ENCODE measurements at places on chromosomes 7 and 10.
A peak's percentile ranks its signal among the peaks of the same experiment; 100 is the strongest.

- no peak for DNase-seq
Observed at GRCh38 chr10:45220931-45221330, 94.5 kb downstream of the OR13A1 start.

DNA sequence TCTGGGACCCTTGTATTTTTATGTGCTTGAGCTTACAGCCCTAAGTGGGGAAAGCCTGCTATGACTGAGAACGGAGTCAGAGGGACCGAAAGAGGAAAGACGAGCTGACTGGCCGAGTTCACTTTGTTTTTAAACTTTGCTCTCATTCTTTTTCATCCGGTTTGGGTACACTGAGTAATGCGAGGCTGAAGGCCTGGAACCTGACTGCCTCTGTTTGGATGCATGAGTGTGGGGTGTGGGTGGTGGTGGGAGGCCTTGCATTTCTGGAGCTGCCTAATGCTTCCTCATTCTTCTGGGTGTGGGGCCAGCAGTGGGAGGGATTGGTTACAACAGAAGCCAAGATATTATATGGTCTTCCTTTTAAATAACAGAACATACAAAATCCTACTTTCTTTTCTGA is 155.5 kb downstream of the BUB3 start:
- DNase-seq = no peak

DNA sequence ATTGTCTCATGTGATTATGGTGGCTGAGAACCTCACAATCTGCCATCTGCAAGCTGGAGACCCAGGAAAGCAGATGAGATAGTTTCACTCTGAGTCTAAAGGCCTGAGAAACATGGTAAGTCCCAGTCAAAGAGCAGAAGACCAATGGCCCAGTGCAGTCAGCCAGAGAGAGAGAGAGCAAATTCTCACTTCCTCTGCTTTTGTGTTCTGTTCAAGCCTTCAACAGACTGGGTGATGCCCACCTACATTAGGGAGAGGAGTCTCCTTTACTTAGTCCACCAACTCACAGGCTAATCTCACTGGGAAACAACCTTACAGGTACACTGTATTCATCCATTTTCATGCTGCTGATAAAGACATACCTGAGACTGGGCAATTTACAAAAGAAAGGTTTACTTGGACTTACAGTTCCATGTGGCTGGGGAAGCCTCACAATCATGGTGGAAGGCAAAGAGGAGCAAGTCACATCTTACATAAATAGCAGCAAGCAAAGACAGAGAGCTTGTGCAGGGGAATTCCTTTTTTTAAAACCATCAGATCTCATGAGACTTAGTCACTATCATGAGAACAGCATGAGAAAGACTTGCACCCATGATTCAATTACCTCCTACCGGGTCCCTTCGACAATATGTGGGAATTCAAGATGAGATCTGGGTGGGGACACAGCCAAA is 4.7 kb upstream of the FRMPD2 start:
- DNase-seq = no peak

DNA sequence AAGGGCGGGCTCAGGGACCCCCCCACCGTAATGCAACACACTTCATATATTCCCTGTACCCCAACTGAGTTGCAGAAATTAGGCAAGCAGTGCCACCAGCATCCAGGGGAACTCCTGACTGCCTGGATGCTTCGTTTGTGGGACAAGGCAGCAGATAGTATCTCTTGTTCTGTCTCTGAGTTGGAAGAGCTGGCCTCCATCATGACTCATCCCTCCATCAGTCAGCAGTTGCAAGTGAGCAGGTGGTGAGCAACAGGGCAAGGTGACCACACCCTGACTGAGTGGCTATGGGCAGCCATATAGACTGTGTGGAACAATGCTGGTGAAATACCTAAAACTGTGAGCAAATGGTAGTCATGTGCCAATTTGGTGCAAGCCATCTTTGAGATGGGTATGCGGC is 22.8 kb upstream of the ADAMTS14 start:
- DNase-seq = no peak

GRCh38 chr10:37794305-37794976 is 63.0 kb downstream of the ZNF248 start:
- no peak for DNase-seq

DNA sequence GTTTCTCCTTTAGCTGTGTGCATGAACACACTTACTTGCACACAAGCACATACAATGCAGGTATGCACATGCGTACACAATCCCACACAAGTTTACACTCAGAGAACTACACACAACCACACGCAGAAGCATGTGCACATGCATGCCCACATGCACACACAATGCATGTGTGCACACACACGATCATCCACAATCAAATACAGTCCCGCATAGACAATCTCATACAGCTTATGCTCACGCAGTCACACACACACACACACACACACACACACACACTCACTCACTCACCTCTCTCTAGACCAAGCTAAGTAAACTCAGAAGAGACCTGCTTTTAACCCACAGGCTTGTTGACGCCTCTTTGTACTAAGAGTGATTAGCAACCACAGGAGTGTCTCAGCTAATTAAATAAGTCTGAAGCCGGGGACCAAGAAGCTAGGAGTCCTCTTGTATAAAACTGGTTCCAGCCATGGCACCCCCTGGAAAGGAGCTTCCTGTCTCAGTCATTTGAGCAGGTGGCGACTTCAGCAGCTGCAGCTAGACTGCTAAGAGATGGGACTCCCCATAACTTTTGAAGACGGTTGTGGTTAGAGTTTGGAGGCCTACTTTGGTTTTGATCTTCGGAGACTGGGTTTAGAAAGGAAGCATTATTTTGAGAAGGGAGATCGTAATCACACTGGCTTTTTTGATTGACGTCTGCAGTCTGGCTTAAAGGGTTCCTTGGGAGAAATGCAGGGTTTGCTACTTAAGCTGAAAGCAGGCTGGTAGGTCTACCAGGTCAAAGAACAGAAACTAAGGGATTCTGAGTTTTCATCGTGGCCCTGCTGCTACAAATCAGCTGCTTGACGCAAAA is 82.3 kb upstream of the ADRB1 start:
- DNase-seq = no peak

DNA sequence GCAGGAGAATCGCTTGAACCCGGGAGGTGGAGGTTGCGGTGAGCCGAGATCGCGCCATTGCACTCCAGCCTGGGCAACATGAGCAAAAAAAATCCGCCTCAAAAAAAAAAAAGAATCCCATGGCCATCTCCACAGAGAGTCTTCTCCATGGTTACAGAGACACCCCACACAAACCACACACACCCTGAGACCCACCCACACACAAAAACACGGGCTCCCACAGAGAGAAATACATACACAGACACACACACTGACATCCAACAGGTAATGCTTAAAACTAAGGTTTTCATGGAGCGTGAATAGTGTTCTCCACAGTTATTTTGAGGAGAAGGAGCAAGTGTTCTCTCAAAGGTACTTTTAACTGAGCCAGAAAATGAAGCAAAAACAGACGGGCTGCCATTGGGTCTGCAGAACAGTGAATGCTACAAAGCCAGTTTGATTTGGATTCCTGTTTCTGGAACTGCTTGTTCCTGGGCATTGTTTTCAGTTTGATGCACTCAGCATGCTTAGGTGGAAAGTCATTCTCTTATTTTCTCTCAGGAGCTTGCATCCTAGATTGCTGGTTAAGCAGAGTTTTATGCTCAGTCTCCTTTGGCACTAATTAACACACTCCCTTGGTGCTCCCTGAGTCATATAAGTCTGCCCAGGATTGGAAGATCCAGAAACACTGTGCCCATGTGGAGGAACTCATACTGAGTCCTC is 15.4 kb downstream of the AHCYL2 start:
- no peak for DNase-seq

DNA sequence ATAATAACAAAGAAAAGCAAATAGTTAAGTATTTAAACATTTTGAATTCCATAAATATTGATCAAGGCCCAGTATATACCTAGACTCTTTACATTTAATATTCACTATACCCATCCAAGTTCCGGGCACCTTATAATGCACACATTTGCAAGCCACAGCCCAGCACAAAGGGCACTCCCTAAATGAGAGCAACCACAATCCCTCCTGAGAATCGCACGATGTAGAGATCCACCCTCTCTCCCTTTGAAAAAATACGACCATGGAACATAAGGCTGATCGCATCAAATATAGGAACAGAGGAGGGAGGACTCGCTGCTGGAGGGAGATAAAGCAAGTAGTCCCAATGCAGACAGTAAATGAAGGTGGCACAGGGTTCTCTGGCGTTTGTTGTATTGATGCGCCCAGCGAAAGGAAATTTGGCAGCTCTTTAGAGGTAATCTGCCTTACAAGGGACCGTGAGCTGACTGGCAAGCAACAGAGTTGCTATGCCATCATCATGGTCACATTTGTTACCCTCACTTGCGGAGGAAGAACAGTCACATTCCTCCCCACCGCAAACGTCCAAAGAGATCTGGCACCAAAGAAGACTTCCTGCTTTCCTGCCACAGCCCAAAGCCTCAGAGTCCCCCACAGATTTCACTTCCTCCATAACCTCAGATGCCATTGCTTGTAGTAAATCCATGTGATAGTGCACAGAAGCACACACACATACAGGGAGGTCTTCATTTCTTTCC is 16.1 kb upstream of the TAS2R40 start:
- DNase-seq = no peak

DNA sequence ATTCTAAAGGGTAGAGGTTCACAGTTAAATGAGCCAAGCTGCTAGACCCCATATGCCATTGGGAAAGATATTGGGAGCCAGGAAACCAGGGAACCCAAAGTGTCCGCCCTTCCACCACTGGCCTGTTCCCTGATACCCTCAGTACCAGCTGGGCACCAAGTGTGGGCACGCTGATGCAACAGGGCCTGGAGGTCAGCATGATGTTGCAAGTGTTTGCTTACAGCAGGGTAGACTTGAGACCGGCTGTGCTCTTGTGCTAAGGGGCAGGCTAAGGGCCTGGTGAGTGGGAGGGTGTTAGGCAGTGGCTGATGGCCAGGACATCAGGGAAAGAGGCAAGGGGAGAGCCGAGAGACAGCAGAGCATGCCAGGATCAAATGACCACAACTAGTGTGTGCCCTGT is 21.0 kb upstream of the MYL7 start:
- DNase-seq = no peak

DNA sequence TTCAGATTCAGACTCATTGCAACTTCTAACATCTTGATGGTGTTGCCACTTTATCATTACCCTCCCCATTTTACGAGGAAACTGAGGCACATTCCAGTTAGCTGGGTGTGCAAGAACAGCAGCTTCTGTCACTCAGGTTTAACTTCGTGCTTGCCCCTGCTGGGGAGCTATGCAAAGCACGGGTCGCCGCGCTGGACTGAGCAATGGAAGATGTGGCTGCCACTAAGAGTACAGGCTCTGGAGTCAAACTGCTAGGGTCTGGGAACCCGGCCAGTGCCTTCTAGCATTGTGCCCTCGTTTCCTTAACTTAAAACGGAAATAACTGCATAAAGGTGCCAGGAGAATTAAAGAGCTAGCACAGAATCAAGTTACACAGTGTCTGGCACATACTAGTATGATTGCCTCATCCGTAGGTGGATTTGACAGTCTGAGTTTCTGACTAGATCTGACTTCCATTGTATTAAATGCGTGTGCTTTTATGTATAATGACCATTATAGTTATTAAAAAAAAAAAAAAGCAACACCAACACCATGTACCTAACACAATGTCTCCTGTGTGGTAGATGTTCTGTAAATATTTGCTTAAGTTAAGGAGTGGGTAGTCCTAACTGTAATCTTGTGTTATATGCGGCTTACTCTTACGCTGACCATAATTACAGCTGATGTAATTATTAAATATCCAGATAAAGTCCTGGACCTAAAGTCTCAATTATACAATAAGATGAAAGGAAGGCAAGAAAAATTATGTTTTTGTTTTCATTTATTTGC is 842 bp downstream of the ZNF22 start:
- no peak for DNase-seq

GRCh38 chr7:101542527-101543241 is 86.4 kb downstream of the MYL10 start:
- DNase-seq = peak; percentile 70

- DNase-seq = no peak
Observed at GRCh38 chr10:100739517-100740368, 5.6 kb upstream of the PAX2 start.

- DNase-seq = no peak
Observed at GRCh38 chr10:15353471-15354017, 17.5 kb downstream of the FAM171A1 start.

- no peak for DNase-seq
Observed at GRCh38 chr7:105885387-105886111, 9.2 kb upstream of the ATXN7L1 start.

DNA sequence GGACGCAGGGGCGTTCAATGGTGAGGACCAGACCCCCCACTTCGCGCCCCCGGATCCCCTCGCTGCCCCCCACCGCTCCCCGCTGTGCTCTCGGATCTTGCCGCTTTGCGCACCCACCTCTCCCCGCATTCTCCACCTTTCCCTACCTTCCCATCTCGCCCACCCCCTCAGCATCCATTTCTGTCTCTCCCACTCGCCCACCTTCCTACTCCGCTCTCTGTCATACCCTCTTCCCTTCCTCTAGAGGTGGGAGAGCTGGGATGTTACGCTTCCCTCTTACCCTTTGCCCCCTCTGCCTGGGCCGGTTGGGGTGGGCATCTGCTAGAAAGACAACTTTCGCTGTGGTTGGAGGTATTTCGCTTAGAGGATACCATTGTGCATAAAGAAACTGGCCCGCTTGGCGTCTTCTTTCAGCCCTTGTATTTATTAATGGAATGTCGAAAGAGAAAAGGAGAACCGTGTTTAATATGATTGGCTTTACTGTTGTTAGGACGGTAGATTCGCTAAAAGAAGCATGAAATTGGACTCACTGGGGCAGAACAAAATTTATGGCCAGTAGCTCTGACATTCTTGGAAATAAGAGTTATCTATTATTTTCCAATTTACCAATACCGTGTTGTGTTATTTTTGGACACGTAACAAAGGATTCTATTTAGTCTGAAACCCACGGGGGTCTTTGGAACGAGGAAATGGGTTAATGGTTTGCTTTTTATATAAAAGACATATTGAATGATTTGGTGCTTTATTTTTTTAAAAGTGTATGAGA is 873 bp downstream of the PRKAR2B start:
- DNase-seq = no peak

GRCh38 chr7:80679921-80680907 is 41.8 kb downstream of the CD36 start:
- DNase-seq = no peak

- DNase-seq = no peak
Observed at GRCh38 chr7:139679731-139680594, 97.8 kb downstream of the HIPK2 start.

GRCh38 chr10:123858907-123859652 is 32.5 kb downstream of the CPXM2 start:
- no peak for DNase-seq

DNA sequence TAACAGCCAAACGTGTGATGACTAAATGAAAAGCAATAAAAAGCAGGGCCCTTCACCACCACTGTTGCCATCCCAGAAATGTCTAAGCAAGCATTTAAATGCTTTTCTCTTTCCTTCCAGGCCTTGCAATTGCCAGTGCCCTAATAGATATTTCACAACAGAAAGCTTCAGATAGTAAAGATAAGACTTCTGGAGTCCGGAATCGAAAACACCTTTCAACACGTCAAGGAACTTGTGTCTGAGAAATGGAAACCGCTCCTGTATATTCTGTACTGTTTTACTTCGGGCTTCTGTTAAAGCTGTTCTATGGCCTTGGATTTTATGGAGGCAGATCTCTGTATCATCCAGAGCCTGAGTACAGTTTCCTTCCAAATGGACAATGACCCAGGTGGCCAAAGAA is 328.5 kb downstream of the GFRA1 start:
- no peak for DNase-seq

- DNase-seq = no peak
Observed at GRCh38 chr10:118564652-118565051, 30.8 kb downstream of the PRLHR start.

Measured in stimulated activated CD8-positive, alpha-beta memory T cell treated with anti-CD3 and anti-CD28 coated beads, Interleukin-4, amount 100 ng/mL, for 4 hours (primary cell).